ENCODE measurements at places on chromosomes 13 and 19. TPM values are rescaled to one million over a fixed set of nuclear protein-coding genes. Genes with fewer than 3 reads are reported as not detected.
A peak's percentile ranks its signal among the peaks of the same experiment; 100 is the strongest.

- no peaks in the 10 kb centered on the region for H3K36me3 ChIP-seq
- H3K4me3 ChIP-seq: no peak overlapping the region
- DNase-seq: no peak
- H3K4me1 ChIP-seq: no peaks in the 10 kb centered on the region
- H3K27me3 ChIP-seq: no peaks in the 10 kb centered on the region
- H3K27ac ChIP-seq: no peak overlapping the region
Measured at GRCh38 chr13:82412749-82413148, 1469.5 kb downstream of the SLITRK1 start.

GRCh38 chr13:112525356-112525945 lies 62.5 kb downstream of the TUBGCP3 start:
- H3K36me3 ChIP-seq: peaks cover 2% of the 10 kb centered on the region
- no peak for DNase-seq
- no peaks in the 10 kb centered on the region for H3K4me1 ChIP-seq
- H3K4me3 ChIP-seq: no peak overlapping the region
- H3K27me3 ChIP-seq: no peaks in the 10 kb centered on the region

- no peak for DNase-seq
- no peak overlapping the region for H3K4me3 ChIP-seq
- H3K4me1 ChIP-seq: no peaks in the 10 kb centered on the region
Measured at GRCh38 chr13:29182216-29182615, 362.1 kb downstream of the MTUS2 start.

DNA sequence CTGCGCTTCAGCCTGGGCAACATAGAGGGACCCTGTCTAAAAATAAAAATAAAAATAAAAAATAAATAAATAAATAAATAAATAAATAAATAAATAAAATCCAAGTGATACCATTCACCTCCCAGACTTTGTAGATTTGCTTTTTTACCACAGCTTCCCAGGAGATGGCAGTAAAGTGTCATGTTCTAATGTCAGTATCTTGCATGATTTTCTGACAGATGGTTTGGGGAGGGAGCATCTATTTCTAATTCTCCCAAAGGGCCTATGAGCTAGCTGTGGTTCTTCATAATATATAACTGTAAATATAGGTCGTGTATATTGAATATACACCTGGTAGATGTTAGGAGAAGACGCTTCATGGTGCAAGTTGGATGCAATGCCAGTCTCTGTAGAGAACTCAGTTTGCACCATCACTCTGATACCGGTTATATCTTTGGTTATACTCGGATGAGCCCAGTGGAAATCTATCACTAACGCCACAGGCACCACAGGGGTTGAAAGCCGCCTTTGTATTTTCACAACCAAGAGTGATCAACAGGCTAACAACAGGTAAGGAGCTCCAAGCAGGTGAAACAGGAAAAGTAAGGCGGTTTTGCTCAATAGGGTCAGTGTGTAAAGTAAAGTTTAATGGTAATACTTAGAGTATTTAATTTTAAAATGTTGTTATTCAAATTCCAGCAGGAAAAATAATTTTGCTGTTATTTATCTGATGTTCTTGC lies 13.9 kb downstream of the APLP1 start:
- no peak overlapping the region for H3K27ac ChIP-seq
- H3K36me3 ChIP-seq: peaks cover 3% of the 10 kb centered on the region
- H3K27me3 ChIP-seq: no peaks in the 10 kb centered on the region
- H3K4me1 ChIP-seq: no peaks in the 10 kb centered on the region

DNA sequence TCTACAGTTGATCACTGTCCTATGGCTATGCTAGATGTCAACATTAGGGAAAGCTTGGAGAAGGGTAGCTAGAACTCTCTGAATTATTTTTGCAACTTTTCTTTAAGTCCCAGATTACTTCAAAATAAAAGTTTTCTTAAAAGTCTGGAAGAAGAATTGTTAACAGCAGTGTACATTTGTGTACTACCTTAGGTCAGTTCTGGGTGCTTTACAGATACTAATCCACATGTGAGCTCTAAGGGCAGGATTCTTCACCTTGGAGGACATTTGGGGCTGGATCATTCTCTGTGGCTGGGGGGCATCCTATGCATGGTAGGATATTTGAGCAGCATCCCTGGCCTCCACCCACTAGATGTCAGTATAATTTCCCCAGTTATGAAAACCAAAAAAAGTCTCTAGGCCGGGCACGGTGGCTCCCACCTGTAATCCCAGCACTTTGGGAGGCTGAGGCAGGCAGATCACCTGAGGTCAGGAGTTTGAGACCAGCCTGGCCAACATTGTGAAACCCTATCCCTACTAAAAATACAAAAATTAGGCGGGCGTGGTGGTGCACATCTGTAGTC lies 2.8 kb downstream of the BRME1 start:
- no peaks in the 10 kb centered on the region for H3K27me3 ChIP-seq
- H3K27ac ChIP-seq: no peak overlapping the region
- no peaks in the 10 kb centered on the region for H3K36me3 ChIP-seq
- DNase-seq: no peak
- no peak overlapping the region for H3K4me3 ChIP-seq

DNA sequence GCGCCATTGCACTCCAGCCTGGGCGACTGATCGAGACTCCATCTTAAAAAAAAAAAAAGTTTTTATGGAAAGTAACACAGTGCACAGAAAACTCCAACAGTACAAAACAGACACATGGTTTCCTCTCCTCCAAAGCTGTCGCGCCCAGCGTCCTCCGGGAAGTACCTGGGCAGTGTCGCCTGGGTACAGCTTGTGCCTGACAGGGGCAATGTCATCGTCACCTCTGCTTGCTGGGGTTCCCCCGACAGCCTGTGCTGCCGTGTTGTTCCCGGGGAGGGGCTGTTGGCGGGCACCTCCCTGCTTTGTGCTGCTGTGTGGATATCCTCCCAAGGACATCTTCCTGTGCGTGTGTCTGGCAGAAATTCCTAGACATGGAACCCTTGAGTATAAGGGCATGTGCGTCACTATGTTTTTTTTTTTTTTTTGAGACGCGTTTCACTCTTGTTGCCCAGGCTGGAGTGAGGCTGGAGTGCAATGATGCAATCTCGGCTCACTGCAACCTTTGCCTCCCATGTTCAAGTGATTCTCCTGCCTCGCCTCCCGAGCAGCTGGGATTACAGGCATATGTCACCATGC lies 2.4 kb upstream of the F2RL3 start:
- H3K27ac ChIP-seq: peak overlapping the region; percentile 73
- peaks cover 38% of the 10 kb centered on the region for H3K4me1 ChIP-seq
- H3K4me3 ChIP-seq: no peak overlapping the region
- no peaks in the 10 kb centered on the region for H3K27me3 ChIP-seq
- DNase-seq: peak; percentile 66

- no peak overlapping the region for H3K27ac ChIP-seq
- H3K4me1 ChIP-seq: no peaks in the 10 kb centered on the region
- no peak overlapping the region for H3K4me3 ChIP-seq
- no peaks in the 10 kb centered on the region for H3K36me3 ChIP-seq
Measured at GRCh38 chr13:28539625-28540286, 44.8 kb upstream of the FLT1 start.

GRCh38 chr19:50051964-50052363 lies 26.2 kb downstream of the ZNF473 start:
- no peaks in the 10 kb centered on the region for H3K4me1 ChIP-seq
- DNase-seq: no peak
- H3K27me3 ChIP-seq: no peaks in the 10 kb centered on the region
- H3K27ac ChIP-seq: no peak overlapping the region
- H3K4me3 ChIP-seq: no peak overlapping the region
- H3K36me3 ChIP-seq: no peaks in the 10 kb centered on the region

GRCh38 chr19:12333162-12334159 lies at the start of gene ZNF563:
ZNF563 (minus strand) TSS chr19:12333633; CDS start chr19:12333482, 151 bp downstream.
- H3K4me3 ChIP-seq: peak within 1 kb of the TSS; percentile 92
- H3K27me3 ChIP-seq: no peaks in the 10 kb centered on the region
- peaks cover 23% of the 10 kb centered on the region for H3K4me1 ChIP-seq

- no peak overlapping the region for H3K4me3 ChIP-seq
- H3K4me1 ChIP-seq: no peaks in the 10 kb centered on the region
- no peak for DNase-seq
- no peaks in the 10 kb centered on the region for H3K36me3 ChIP-seq
Measured at GRCh38 chr13:51101636-51102235, 9.3 kb downstream of the C13orf42 start.

DNA sequence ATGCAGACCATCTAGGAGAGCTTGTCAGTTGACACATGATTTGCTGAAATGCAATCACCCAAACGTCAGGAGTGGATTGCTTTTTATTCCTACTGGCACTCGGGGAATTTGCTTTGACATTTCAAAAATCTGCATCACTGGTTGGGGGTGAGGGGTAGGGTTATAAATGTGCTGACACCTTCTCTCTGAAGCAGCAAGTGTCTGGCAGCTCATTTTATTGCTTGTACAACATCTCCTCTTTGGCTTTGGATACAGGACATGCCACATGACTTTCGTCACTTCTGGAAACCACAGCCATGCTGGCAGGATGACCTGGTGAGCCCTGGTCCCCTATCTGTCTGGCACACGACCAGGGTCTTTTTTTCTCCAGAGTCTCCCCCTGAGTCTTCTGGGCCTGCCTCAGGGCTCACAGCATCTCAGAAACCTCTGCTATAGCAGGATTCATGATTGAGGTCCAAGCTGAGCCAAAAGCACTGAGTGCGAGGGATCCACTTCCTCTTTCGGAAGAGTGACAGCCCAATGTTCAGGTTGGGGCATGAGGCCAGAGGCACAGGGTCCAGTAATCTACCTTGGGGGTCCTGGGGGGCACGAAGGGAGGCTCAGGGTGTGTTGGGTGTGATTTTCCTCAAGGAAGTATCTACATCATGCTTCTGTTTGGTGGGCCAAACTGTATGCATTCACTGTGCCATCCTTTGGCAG lies 60.1 kb downstream of the HSPH1 start:
- H3K4me3 ChIP-seq: no peak overlapping the region
- H3K36me3 ChIP-seq: no peaks in the 10 kb centered on the region
- H3K27me3 ChIP-seq: no peaks in the 10 kb centered on the region
- H3K27ac ChIP-seq: no peak overlapping the region
- peak; percentile 75 for DNase-seq
- H3K4me1 ChIP-seq: peaks cover 2% of the 10 kb centered on the region

- H3K27me3 ChIP-seq: no peaks in the 10 kb centered on the region
- peaks cover 93% of the 10 kb centered on the region for H3K36me3 ChIP-seq
- no peak overlapping the region for H3K27ac ChIP-seq
- peaks cover 38% of the 10 kb centered on the region for H3K4me1 ChIP-seq
Measured at GRCh38 chr19:34458677-34459076, 22.9 kb upstream of the WTIP start.

GRCh38 chr19:55578031-55578760 lies 2.5 kb downstream of the ZNF579 start:
- H3K27me3 ChIP-seq: no peaks in the 10 kb centered on the region
- H3K36me3 ChIP-seq: peaks cover 24% of the 10 kb centered on the region
- H3K27ac ChIP-seq: no peak overlapping the region
- no peak for DNase-seq
- H3K4me1 ChIP-seq: no peaks in the 10 kb centered on the region
- no peak overlapping the region for H3K4me3 ChIP-seq

Gene LILRB1
- total RNA-seq: 0.16 TPM

Gene ADGRL1
- 15.4 TPM for total RNA-seq

Gene ZNF540
- total RNA-seq: 4.4 TPM

Gene TYROBP
- 13.4 TPM for total RNA-seq

All from heart left ventricle (tissue), 16 donors.